GM12865 (cell line): ENCODE measurements at places on chromosomes 3 and 15.
A peak's percentile ranks its signal among the peaks of the same experiment; 100 is the strongest.

DNA sequence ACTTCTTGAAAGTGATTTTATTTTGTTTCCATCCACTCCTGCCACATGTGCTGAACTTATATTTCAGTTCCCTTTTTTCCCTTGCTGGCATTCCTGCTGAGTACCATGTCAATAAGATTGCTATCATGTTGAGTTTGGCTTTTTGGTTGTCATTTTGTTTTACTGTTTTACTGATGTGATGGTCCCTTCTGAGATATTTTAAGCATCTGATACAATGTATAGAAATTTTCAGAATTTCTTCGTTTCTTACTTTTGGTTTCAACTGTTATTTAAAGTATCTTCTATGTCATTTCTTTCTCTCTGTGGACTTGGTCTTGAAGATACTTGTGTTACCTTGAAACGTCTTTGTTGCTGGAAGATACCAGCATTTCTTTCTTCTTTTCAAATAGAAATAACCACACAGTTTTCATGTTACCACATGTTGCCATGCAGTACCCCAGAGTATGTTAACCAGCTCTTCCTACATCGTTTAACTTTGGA is 14.1 kb downstream of the SIDT1 start:
- DNase-seq = peak; percentile 81

DNA sequence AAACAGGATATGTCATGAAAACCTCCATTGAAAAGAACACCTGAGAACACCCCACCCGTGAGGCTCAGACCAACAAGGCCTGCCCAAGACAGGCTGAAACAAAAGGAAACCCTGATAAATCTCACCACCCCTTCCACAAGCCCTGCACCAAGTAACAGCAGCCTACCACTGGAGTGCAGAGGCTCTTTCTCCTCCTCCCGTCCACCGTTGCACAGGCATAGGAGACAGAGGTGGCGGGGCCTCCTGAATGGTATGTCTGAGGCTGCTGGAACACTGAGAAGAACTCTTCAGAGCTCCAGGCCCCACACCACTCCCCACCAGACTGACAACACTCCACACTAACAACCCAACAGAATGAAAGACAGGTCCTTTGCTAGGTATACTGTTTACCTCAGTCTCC is 21.4 kb downstream of the CHDH start:
- DNase-seq = no peak

DNA sequence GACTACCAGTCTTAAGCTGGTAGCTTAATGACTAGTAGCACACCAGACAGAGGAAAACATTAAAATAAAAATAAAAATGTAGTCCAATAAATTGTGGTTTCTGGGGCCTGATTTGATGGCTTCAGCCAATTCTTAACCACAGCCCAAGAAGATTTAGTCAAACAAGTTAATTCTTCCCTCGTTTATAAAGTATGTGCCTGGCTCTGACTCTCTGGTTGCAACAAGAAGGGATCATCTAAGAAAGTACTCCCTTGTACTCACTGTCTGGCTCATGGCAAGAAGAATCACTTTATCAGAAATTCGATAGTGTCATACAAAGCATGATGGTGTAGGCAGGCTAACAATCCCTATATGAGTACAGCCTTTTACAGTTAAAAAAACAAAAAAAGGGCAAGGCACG is 141.9 kb downstream of the P3H2 start:
- DNase-seq = no peak

- DNase-seq = peak; percentile 30
Measured at GRCh38 chr3:148173851-148174250, 523.9 kb upstream of the AGTR1 start.

- peak; percentile 43 for DNase-seq
Measured at GRCh38 chr15:99909592-99910295, 176.5 kb upstream of the LYSMD4 start.

DNA sequence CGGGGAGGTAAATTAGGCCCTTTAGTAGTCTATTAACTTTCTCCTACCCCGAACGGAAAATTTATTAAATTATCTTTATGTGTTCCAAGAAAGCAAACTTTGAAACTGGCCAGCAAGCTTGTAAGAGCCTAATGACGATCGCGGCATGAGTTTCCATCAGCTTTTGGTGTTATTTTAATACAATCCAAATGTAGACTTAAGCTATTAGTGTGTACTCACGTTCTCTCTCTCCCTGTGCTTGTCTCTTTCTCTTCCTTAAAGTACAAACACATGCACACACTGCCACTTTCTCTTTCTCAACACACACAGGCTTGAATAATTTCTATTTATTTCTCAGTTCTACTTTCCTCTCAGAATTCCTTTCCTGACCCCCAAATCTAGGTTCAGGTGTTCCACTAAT is 108.8 kb upstream of the MME start:
- DNase-seq = no peak

GRCh38 chr3:153919773-153920172 is 201.4 kb upstream of the ARHGEF26 start:
- no peak for DNase-seq

- no peak for DNase-seq
Measured at GRCh38 chr3:143972155-143972504, 507 bp downstream of the DIPK2A start.

GRCh38 chr15:93460717-93461116 is 371.7 kb upstream of the RGMA start:
- no peak for DNase-seq

GRCh38 chr15:98519767-98520550 is 128.4 kb upstream of the IGF1R start:
- no peak for DNase-seq

DNA sequence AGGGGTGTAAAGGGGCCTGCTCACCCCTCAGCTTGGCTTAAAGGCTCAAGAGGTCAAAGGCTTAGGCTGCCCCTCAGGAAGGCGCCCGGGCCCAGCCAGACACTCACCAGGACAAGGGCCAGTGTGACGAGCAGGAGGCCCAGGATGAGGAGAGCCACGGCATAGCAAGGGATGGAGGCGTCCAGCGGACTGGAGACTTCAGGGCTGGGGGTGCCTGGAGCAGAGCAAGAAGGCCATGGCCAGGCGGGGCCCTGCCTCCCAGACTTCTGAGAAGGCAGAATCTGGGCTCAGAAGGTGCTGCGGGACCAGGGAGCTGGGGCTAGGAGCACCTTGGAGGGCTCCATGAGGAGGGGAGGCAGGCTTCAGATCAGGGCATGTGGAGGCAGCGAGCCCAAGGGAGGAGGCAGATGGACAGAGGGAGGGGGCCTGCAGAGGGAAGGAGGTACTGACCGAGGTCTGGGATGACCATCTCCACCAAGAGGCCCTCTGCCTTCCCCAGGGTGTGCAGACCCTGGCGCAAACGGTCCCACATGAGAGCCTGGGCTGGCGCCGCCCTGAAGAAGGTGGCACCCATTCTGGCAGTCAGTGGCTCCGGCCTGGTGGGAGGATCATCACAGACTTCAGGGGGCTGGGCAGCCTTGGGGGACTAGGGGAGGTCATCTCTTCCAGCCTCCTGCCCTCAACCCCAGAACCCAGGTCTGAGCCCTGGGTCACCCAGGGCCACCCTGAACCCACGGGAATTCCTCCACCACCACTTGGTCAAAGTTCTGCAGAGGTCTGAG is 24.5 kb downstream of the C15orf39 start:
- no peak for DNase-seq

DNA sequence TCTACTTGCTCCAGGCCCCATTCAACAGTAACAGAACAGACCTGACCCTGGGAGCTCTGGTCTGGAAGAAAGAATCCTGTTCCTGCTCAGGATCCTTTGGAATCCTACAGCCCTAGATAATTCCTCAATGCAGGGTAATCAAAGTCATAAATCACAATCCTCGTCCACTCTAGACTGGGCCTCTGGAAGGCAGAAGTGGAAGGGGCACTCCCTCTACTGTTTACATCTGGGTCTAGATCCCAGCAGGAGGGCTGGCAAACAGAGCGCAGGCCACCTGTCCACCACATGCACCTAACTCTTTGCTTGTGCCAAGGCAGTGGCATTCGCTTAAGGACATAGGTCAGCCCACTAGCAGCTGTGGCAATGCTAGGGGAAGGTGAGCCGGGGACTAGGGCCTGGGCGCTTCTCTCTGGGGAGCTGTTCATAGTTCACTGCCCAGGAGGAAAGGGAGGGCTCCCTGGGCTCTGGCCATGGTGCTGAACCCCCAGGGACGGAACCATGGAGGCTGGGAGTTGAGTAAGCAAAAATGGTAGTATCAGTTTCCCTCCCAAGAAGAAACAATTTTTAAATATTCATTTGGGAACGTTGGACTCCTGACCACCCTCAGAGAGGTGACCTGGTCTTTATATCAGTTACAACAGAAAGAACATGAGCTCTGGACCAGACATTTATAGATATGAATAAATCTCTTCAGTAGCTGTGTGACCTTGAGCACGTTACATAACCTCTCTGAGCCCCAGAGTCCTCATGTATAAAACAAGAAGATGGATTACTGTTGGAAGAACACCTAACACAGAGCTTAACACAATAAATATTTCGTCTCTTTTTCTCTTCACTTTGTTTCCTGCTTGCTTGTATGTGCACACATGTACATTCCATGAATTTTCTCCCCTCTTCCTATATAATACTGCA is 90.2 kb downstream of the NTRK3 start:
- DNase-seq = peak; percentile 13

DNA sequence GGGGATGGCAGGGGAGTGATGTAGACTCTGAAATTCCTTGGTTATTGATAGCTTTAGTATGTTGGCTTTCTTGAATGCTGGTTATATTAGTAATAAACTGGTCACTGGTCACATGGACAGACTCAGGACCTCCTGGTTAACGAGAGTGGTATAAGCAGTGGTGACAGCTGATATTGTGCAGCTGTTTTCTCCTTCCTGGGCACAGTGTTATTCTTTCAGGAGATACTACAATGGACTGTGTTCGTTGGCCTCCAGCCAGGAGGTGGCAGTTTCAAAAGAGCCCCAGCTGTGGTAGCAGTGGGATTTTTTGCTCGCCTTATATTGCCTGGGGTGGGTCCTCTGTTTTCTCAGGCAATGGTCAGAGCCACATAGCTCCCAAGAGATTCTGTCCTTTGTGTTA is 181.6 kb upstream of the RBMS3 start:
- peak; percentile 6 for DNase-seq

DNA sequence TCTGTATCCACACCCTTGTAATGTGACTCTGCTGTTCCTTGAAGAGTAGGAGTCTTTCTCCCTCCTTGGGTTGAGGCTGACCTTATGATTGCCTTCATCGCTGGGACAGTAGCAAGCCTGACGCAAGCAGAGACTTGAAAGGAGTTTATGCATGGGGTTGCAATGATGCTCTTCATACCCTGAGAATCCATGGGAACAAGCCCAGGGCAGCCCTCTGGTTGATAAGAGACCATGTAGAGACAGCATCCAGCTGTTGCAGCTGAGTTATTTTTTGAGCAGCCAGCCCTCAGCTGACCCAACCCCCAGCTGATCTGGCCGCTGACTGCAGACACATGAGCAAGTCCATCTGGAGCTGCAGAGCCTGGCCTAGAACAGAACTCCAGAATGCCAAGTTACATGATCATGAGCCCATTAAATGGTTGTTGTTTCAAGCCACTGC is 60.6 kb upstream of the ARNT2 start:
- no peak for DNase-seq

DNA sequence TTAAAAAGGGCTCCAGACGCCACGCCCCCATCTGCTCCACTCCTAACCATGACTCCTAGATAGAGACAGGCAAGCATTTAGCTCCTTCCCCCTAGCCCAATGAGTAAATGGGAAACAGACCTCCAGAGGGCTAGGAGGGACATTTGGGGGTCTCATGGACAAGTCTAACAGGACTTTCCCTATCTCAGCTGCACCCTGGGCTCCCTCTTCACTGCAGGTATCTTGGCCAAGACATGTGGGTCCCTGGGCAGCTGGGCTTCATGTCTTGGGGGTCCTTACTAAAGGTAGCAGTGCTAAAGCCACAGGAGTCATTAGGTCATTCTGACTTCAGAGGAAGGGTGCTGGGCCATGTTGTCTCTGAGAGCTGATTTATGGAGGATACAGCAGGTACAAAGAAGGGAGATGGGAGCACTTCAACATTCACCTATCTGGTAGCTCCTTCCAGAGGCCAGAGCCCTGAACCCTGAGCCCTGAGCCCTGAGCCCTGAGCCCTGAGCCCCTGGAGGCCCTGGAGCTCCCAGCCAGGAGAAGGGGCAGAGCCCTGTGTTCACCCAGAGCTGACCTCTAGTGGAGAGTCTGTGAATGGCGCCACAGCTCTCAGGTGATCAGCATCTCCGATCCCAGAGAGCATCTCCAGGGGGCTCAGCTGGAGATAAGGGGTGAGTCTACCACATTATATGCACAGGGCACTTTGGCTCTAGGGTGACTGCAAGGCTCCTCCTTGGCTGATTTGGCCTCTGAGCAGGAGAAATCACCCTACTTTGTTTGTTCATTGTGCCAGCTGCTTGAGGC is 40.1 kb upstream of the EPHB1 start:
- DNase-seq = peak; percentile 42

DNA sequence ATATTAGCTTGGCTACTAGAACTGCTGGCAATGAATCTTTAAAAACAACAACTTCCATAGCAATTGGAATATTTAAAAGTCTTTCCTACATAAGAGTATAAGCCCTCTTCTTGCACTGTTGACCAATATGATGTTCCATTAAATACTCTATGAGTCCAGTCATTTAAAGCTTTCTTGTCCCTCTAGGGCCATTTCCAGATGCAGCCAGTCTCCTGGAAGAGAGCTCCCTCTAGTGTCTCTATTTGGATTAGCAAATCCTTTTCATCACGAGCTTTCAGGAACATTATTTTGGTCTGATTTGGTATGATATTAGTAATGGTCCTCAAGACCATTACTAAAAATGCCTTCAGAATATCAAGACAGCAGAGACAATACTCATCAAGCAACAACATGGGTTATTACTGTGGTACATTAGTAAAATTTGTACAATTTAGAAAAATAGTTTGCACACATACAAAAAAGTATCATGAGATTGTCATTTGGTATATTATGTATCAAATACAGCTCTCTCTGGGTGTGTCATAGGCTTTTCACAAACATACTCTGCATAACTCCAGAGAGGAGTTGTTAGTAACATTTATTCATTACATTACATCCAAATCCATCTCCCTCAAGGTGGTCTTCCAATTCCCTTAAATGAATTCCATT is 101.3 kb downstream of the DPH6 start:
- peak; percentile 64 for DNase-seq

GRCh38 chr3:124257336-124257864 is 265.5 kb upstream of the ROPN1 start:
- DNase-seq = peak; percentile 31

- peak; percentile 63 for DNase-seq
Measured at GRCh38 chr3:112074616-112075497, 11.3 kb upstream of the C3orf52 start.

- DNase-seq = no peak
Measured at GRCh38 chr3:117550766-117551165, 841.2 kb downstream of the TUSC7 start.

- DNase-seq = no peak
Measured at GRCh38 chr3:127787071-127787490, 35.2 kb downstream of the MGLL start.

GRCh38 chr3:155308831-155309230 is 15.3 kb upstream of the STRIT1 start:
- DNase-seq = no peak
